H1 (cell line): ENCODE measurements at places on chromosomes 16 and 17.
A peak's percentile ranks its signal among the peaks of the same experiment; 100 is the strongest.

GRCh38 chr17:20033415-20033814 is 24.3 kb downstream of the SPECC1 start:
- DNase-seq = no peak

GRCh38 chr17:75318211-75318610 is 29.0 kb upstream of the SLC25A19 start:
- no peak for DNase-seq

DNA sequence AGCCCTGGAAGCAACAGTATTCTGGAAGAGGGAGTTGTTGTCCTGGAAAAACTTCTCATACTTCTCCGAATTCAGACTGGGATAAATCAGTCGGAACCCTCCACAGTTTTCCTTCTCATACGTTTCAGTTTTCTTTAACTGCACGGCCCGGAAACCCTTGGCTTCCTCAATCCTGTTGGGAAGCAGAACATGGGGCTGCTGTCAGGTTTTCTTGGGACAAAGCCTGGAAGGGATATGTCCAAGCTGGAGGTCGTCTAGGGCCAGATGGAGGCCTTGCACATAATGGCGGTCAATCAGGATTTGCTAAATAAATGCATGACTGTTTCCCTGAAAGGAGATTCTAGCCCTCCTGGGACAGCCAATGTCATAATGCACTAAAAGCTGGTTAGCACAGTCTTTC is 29.2 kb downstream of the TTLL6 start:
- no peak for DNase-seq

DNA sequence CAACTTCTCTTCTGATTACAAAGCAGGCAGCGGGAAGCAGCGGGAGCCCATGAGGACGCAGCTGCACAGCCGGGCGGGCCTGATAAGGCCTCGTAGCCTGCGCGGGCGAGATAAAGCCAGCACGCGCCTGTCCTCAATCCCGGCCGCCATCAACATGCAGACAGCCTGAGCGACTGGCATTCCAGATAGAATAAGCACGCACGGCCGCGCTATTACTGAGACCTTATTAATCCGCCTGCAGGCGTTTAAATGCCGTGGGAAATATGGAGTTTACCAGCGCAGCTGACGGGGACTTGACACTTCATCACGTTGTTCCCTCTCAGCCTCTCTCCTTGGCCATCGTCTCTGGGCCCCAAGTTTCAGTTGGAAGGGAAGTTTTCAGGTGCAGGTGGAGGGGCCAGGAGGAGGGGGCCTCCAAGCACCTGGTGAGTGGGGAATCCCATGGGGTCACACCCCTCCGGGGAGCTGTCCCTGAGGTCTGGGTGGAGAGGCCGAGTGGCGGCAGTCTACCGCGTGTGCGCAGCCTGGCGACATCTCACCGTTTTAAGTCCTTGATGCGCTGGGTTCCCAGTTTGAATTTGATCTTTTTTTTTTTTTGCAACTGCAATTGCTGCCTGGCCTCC is 27.3 kb upstream of the CBFA2T3 start:
- DNase-seq = peak; percentile 45

DNA sequence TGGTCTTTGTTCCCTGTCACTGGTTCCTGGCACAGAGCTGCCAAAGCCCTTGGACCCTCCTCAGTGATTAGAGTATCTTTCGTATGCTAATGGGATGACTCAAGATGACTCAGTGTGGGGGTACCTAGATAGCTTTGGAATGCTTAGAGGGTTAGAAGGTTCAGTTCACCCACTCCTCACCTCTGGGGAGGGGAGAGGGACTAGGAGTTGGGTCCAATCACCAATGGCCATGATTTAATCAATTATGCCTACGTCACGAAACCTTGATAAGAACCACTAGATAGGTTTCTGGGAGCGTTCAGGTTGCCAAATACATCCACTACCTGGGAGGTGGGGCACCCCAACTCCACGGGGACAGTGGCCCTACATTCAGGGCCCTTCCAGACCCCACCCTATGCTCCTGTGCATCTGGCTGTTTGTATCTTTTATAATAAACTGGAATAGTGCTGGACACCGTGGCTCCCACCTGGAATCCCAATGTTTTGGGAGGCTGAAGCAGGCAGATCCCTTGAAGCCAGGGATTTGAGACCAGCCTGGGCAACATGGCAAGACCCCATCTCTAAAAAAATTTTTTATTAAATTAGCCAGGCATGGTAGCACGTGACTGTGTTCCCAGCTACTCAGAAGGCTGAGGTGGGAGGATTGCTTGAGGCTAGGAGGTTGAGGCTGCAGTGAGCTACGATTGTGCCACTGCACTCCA is 29.2 kb upstream of the LITAF start:
- no peak for DNase-seq

DNA sequence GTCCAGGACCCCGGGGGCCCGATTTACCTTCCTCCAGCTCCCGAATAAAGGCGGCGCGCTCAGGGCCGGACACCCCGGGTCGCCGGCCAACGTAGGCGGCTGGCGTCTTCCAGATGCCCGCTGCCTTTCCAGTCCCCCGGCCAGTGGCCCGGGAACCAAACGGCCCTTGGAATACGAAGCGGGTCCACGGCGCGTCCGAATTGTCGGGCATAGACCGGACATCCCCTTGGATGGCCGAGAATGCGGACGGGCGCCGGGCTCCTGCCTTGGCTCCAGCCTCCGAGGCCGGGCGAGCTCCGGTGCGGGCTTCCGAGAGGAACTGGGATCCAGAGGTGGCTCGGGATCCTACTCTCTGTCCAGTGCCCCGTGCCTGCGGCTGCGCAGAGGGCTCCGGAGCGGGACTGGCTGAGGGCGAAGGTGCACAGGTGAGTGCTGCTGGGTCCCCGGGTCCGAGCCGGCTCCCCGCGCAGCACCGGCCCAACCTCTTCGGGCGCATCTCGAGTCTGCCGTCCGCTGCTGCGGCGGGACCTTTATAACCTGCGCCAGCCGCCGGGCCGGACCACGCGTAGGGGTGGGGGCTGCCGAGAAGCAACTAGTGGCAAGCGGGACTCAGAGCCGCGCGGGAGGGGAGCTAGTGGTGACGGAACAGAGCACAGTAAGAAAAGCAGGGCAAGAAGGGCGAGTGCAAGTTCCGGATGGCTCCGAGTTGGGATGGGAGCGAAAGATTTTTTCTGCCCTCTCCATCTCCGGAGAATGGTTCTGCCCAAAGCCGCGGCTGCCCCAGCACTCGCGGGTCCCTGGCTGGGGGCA is at the start of gene HAP1:
TSS of gene HAP1 (minus strand) at position 505 of the 810 bp plus-strand sequence. CDS start at position 496, 9 bp downstream.
- DNase-seq = peak; percentile 33

DNA sequence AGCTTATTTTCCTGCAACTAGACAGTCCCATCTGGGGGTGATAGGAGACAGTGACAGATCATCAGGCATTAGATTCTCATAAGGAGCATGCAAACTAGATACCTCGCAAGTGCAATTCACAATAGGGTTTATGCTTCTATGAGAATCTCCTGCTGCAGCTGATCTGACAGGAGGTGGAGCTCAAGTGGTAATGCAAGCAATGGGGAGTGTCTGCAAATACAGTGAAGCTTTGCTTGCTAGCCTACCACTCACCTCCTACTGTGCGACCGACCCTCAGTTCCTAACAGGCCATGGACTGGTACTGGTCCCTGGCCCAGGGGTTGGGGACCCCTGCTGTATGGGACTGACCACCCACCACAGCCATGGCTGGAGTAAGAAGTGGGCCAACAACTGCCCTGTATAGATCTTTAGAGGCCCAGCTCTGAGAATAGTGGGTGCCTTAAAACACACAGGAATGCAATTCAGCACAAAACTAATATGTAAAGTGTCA is 26.0 kb upstream of the IRX3 start:
- no peak for DNase-seq

DNA sequence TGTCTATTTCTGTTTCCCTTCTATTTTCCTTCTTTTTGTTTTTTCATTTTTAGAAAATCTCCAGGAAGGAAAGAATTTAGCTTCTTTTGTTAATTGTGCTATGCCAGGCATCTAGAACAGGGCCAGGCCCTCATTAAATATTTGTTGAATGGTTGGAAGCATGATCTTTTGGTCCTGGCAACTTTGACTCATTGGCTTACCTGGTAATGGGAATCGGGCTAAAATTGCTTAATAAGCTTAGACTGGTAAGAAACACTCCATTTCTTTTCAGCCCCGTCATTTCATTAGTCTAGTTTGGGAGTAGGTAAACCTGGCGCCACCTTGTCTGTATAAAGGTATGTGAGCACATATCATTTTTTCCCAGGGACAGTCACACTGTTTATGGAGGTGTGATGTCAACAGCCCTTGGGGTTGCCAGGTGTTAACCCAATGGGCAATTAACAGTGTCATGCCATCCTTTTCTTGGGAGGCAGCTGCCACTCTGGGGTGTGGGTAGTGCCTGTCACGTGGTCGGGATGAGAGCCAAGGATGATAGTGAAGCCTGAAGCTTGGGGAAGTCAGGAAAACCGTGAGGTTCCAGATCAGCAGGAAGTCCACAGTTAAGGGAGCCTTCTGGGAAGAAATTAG is 9.5 kb upstream of the NDEL1 start:
- DNase-seq = no peak

- DNase-seq = no peak
Measured at GRCh38 chr16:67115639-67116038, 5.9 kb downstream of the PHAF1 start.

GRCh38 chr16:65263896-65264295 is 142.0 kb upstream of the CDH11 start:
- DNase-seq = no peak

- DNase-seq = no peak
Measured at GRCh38 chr17:43722870-43723665, 35.5 kb downstream of the SOST start.

DNA sequence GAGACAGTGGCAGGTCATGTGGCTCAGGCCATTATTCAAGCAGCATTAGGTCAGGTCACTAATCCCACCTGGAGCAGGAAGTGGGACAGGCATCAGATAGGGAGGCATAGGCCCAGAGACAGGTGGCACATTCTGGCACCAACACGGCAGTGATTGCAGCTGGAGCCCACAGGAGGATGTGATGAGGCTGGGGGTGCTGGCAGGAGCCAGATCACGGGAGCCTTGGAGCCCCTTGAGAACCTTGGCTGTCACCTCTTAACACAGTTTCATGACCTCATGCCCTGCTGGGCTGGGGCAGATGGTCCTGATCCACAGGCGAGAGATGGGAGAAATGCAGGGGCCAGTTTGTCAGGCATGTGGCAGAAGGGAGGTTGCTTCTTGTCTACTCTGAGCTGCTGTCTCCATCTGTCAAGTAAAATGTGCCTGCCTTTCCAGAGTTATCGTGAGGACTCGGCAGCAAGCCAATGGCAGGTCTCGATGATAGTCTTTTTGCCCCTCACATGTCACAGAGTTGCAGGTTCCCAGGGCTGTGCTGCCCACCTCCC is 109.6 kb downstream of the CLEC16A start:
- DNase-seq = no peak

DNA sequence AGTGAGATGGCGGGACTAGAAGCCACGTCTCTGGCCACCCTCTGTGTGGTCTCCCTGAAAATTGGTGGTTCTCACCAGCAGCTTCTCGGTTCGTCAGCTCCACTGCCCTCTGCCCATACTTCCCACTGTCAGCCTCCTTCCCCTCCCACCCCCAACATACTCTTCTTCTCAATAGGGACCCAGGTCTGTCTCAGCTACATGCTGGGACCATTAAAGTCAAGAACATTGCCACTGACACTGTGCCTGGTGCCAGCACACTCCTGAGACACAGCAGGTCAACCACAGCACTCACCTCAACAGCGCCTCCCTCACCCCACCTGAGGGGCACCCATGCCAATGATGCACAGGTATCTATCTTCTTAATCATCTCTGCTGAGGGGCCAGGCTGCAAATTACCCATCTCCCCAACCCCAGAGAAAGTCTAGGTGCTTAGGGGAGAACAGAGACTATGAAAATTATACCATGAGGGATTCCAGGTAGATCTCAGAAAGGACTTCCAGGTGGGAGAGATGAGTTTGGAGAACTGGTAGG is 1.3 kb downstream of the PLXDC1 start:
- DNase-seq = no peak

- no peak for DNase-seq
Measured at GRCh38 chr17:82881900-82882714, 42.3 kb upstream of the ZNF750 start.

DNA sequence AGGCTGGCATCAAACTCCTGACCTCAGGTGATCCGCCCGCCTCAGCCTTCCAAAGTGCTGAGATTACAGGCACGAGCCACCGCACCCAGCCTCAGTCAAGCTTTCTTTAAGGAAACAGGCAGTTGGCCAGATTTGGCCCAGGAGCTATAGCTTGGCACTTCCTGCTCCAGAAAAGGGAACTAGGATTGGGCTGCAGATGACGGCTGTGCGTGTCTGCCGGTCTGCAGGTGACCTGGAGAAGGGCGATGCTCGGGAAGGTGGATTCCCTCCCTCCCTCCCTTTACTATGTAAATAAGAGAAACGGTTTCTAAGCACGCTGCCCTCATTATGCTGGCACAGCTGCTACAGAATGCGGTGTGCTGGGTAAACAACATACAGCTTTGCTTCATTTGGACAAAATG is 215.9 kb downstream of the RPTOR start:
- DNase-seq = no peak

GRCh38 chr17:38511150-38512108 is 83.2 kb downstream of the ARHGAP23 start:
- no peak for DNase-seq

DNA sequence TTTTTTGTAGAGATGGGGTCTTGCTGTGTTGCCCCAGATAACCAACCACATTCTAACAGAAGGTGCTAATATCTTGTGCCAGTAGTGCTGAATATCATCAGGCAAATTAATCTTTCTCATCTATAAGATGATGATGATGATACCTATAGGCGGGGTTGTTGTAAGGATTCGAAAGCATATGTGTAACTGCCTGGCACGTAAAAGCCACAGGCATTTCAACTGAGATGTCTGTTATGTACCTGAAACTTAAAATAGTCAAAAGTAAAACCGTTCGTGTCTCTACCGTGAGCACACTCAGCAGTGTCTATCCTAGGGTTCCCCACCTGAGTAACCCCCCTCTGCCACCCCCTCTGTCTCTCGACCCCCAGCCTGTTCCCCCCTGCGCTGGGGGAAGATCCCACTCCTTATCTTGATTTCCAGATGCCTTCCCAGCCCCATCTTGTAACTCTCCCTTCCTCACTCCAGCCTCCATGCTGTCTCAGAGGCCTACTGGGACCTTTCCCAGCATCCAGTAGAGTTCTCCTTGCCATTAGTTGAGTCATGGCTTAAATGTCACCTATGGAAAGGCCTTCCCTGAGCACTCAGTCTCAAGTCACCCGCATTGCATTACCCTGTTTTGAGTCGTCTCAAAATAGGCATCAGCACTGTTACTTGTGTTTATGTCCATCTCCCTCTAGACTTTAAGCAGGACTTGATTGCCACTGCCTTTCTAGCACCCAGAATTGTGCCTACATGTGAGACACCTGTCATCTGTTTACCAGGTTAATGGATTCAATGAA is 34.1 kb downstream of the CDRT15 start:
- no peak for DNase-seq

GRCh38 chr17:63486317-63487013 is 9.6 kb downstream of the ACE start:
- DNase-seq = no peak

GRCh38 chr16:80463326-80463725 is 77.5 kb upstream of the DYNLRB2 start:
- no peak for DNase-seq

DNA sequence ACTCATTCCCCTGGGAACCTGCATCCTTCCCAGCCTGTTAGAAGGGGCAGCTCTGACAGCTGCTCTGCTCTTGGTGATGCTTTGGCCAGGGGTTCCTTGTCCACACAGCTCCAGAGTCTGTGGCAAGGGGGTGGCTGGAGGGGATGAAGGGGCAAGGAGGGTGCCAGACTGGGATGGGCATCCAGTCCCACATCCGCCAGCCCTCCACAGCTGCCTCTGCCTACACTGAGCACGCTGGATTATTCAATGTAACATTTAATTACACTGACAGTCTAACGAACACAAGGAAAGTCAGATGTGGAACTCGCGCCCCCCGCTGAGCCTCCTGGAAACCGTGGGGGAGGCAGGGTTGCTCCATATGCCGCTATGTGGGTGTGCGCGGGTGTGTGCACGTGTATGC is 101.1 kb downstream of the C16orf78 start:
- DNase-seq = no peak
